Stimulated activated CD4-positive, alpha-beta T cell treated with anti-CD3 and anti-CD28 coated beads, Interleukin-15, amount 100 ng/mL, for 48 hours (primary cell): ENCODE measurements at places on chromosomes 4 and X.
A peak's percentile ranks its signal among the peaks of the same experiment; 100 is the strongest.

DNA sequence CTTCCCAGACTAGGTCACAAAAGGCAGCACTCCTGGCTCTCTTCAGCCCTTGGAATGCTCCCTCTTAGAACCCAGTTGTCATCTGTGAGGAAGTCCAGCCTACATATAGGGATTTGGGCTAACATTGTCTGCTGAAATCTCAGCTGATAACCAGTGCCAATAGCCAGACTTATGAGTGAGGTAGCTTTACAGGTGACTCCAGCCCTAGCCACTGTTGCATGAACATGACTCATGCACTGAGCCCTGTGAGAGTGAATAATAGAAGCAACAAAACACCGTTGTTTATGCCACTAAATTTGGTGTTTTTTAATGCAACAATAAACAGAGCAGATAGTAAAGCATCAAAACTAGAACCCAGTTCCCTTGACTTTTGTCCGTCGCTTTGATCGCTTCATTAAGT is 433.2 kb downstream of the STIM2 start:
- no peak for DNase-seq

- no peak for DNase-seq
These were observed 183.6 kb upstream of the DKK2 start for GRCh38 chr4:107219681-107220080.

GRCh38 chr4:2102045-2102883 is 43.1 kb downstream of the NAT8L start:
- DNase-seq: no peak

- no peak for DNase-seq
These were observed 1.1 kb downstream of the RPS3A start for GRCh38 chr4:151100531-151100930.

- no peak for DNase-seq
These were observed 1040.3 kb upstream of the PCDH10 start for GRCh38 chr4:132108784-132109183.

DNA sequence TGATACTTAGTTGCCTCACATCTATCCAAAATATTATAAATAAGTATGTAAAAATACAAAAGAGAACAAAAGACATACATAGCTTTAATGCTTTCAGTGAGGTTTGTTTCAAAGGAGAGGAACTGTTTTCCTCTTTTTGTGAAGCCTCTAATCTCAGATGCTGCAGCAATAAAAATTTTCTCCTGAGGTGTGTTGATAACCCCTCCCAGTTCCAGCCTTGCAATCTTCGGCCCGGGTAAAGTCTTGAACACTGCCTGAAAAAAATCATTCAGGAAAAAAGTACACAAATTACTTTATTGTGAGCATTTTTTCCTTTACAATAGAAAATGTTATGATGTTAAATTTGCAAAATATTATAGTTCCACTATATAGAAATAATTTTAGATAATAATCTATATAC is 8.8 kb downstream of the BBS7 start:
- no peak for DNase-seq

GRCh38 chr4:76206222-76206942 is 7.2 kb downstream of the SCARB2 start:
- DNase-seq: no peak

- DNase-seq: no peak
These were observed 90.6 kb downstream of the FHDC1 start for GRCh38 chr4:153026591-153027346.

- no peak for DNase-seq
These were observed 7.3 kb downstream of the PLP1 start for GRCh38 chrX:103783971-103784370.

GRCh38 chrX:39907964-39908661 is 189.6 kb downstream of the BCOR start:
- no peak for DNase-seq

DNA sequence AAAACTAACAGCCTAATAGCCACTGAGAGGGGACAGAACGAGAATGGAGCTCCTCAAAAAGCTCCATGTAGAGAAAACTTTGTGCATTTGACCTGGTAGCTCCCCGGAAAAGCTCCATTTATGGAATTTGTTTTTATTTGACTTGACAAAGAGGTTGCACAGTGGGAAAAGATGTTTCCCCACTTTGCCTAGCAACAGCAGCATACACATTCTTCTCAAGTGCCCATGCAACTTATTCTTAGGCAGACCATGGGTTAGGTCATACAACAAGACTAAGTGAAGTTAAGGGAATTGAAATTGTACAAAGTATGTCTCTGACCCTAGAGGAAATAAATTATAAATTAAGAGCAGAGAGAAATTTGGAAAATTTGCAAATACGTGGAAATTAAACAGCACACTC is 949.6 kb upstream of the PRKX start:
- no peak for DNase-seq

DNA sequence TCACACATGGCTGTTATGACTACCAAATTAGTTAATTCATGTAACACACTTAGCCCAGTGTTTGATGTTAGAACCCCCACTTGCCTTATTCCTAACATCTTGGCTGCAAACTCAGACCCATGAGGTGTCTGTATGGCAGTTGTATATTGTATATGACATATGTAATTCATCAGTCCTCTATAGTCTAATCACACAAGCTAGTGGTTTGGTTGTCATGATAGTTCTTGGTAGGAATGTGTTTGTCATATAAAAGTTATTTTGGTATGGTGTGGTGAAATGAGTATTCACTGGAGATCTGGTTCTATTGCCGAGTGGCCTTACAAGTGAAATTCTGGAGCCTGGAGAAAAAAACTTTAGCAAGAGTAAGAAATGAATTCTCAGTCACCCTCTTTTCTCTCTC is 149.2 kb downstream of the AWAT2 start:
- DNase-seq: no peak

DNA sequence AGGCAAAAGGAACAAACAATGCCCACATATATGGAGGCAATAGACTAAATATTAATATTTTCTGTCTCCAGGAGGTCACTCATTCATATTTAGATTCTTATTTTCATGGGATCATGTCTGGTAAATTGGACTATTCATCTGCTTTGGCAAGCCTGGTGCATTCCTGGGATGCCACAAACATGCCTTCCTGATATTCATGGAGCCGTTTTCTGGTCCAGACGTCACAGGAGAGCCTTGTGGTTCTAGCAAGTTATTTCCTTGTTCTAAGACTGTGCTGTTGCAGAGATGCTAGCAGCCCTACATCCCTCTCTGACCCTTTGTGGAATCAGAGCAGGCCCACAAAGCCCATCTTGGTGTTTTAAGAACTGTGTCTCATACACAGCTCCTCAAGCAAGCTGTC is 16.1 kb upstream of the EXOSC9 start:
- no peak for DNase-seq

GRCh38 chr4:128590034-128590740 is 219.3 kb upstream of the JADE1 start:
- no peak for DNase-seq

DNA sequence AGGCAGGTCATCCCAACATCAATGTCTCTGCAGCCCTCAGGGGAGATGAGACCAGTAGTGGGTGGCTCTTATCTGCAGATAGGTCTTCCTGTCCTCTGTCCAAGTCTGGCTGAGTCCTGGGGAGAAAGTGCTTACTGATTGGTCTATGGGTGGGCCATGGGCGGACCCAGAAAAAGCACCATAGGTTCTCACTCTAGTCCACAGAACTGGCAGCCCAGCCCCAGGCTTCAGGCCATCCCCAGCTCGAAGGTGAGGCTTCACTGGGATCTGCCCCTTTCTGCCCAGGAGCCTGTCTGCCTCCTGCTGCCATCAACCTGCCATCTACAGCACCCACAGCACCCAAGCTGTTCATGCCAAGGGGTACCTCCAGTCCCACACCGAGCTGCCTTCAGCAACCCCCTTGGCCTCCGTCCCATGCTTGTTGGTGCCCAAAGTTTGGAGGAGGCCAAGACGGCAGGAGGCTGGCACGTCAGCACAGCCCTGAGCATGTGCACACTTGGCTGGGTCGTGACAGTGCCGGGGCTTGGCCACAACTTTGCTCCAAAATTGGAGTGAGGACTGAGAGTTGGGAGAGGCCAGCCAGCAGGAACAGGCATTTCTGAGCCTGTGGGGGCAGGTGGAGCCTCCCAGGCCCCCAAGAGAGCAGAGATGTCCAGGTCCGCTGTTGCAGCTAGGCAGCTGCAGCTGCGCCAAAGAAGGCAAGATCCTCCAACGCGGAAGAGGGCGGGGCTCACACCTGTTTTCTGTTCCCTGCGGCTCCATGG is 99.6 kb downstream of the IQCM start:
- DNase-seq: no peak

GRCh38 chrX:9534686-9535085 is 69.8 kb downstream of the TBL1X start:
- DNase-seq: no peak

GRCh38 chr4:2352171-2352570 is 66.3 kb downstream of the ZFYVE28 start:
- no peak for DNase-seq

- DNase-seq: no peak
These were observed 35.9 kb downstream of the FGFRL1 start for GRCh38 chr4:1047106-1047975.

- no peak for DNase-seq
These were observed 19.3 kb upstream of the UVSSA start for GRCh38 chr4:1327526-1328266.

DNA sequence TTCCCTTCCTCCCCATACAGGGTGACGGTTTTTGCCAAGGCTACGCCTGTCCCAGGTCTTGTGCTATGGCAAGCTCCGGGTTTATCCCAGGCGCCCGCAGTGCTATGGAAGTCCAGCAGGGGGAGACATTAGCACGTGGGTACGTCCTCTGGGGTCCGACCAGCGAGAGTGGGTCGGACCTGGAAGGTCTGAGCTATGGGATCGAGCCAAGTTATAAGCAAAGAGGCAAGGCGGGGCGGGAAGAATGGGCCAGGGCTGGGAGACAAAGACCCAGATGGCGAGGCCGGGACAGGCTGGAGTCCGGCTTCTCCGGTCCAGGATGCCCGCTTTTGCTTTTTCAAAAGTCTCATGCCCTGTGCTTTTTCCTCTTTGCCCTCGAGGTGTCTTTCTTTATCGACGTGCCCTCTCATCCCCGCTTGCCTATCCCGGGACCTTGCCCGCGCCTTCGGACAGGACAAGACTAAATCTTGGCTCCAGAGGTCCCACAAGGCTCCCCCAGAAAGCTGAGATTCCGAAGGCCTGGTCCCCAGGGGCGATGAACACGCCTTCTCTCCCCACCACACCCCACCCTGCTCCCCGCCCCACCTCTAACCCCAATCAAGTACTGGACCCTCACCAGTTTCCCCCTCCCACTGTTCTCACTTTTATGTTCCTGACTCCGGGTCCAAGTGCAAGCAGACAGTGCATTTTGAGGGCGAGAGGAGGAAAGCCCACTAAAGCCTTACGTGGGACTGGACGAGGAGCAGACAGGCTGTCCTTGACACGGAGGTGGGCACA is 785 bp upstream of the EFNB1 start:
- peak; percentile 72 for DNase-seq

DNA sequence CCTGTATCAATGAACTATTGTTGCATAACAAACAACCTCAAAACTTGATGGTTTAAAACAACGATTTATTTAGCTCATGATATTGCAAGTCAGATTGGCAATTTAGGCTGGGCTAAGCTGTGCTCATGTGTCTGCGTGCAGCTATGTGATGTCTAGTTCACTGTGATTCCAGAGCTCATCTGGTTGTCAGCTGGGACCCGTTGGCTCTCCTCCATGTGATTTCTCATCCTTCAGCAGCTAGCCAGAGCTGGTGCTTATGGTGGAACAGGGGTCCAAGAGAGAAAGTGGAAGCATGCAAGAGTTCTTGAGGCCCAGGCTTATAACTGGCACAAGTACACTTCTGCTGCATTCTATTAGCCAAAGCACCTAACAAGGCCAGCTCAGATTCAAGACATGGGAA is 28.8 kb upstream of the TRPC3 start:
- no peak for DNase-seq

- no peak for DNase-seq
These were observed 84.5 kb downstream of the HPGD start for GRCh38 chr4:174437749-174438148.

DNA sequence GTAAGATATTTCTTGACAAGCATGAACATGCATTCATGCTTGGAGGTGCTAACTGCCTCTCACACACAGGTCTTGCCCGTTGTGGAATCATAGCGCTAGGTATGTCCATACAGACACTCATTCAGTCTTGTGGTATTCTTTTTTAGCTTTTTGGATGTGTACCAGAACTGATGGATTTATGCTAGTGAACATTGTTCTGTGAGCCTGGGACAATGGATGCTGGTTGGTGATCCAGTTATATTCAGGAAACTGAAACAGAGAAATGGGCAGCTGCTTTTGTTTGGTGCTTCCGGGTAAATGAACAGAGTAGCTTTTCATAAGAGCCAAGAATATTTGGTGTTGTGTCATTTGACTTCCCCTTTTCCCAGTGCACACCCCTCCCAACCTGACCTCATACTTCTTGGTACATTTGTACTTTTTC is 78.9 kb upstream of the SLC4A4 start:
- no peak for DNase-seq

- DNase-seq: no peak
These were observed 555.7 kb downstream of the PCDH7 start for GRCh38 chr4:31275906-31276305.

DNA sequence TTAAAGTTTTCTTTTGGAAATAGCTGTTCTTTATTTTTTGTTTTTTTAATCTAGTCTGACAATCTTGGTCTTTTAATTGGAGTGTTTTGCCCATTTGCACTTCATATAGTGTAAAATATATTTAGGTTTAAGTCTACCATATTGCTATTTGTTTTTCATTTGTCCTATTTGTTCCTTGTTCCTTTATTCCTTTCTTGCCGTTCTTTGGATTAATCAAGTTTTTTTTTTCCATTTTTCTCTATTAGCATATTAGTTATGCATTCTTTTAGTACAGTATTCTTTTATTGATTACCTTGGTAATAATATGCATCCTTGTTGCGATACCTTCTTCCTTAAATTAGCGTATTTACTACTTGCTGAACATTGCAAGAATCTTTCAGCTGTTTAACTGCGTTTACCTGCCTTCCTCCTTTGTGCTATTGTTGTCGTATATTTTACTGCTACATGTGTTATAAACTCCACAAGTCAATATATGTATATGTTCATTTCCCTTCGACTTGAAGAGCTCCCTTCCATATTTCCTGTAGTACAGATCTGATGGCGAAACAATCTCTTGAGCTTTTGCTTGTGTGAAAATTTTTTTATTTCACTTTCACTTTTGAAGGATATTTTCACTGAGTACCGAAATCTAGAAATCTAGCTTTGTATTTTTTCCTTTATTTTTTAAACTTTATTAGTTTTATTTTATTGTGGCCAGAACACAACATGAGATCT is 23.9 kb upstream of the RNF212 start:
- DNase-seq: no peak

GRCh38 chr4:82696117-82696860 is 102.3 kb downstream of the SCD5 start:
- no peak for DNase-seq

DNA sequence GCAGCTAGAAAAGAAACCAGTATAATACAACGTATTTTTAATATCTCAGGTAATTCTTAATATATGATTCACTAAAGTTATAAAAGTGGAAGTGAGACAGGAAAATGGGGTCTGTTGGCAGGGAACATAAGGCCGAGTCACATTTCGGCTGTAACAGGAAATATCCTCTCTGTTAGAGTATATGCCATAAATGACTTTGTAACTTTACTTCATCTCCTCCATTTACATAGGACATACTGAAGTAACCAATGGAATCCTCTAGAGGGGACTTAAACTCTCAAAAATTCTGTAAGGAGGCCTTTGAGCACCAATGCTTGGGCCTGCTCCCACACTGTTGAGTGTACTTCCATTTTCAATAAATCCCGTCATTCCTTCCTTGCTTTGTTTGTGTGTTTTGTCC is 71.3 kb downstream of the ANKRD17 start:
- no peak for DNase-seq
